HCT116 (cell line): ENCODE measurements at places on chromosomes 1 and 21. TPM values are rescaled to one million over a fixed set of nuclear protein-coding genes. Genes with fewer than 3 reads are reported as not detected.

DNA sequence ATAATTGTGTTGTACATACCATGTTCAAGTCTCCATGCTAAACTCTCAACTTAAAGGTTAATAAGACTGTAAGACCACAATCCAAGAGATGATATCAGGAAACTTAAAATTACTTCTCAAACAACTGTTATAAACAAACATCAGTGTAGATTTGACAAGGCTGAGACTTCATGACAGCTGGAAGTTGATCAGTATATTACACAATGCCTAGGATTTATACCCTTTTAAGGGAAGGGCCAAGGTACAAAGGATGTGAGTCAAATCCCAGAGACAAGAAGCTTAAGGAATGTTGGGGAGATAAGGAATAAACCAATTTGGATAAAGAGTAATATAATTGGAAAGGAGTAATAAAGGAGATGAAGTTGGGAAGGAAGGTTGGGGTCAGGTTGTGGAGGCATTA lies 98.8 kb downstream of the LBR start:
- no peak for DNase-seq

ZNF593OS gene
- not detected for total RNA-seq

PGBD5 gene
- total RNA-seq: 0.27 TPM

- DNase-seq: no peak
Measured at GRCh38 chr1:27891196-27891889, 19.0 kb downstream of the THEMIS2 start.

- no peak for DNase-seq
Measured at GRCh38 chr1:186165303-186165702, 209.8 kb downstream of the TPR start.
